ENCODE measurements at places on chromosomes 5 and 9.

- DNase-seq: no peak
Measured at GRCh38 chr5:173883347-173883924, 4.7 kb upstream of the CPEB4 start.

DNA sequence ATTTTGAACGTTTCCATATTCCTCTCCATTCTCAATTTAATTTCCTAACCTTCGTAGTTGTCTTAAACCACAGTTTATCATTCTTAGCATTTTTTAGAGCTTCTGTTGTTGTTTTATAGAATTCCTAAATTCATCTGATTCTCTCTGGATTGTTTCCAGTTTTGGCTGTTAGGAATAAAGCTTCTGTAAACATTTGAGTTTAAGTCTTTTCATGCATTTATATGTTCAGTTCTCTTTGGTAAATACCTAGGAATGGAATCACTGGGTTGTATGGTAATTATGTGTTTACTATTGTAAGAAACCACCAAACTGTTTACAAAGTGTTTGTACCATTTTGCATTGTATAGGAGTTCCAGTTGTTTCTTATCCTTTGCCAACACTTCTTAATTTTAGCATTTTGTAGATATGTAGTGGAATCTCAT, 29.7 kb downstream of the GPR21 start:
- DNase-seq: no peak

GRCh38 chr9:68732405-68733020, 27.5 kb downstream of the PIP5K1B start:
- no peak for DNase-seq

- no peak for DNase-seq
Measured at GRCh38 chr5:143338658-143339366, 64.7 kb downstream of the NR3C1 start.

Data from SHP77 (cell line).